ENCODE measurements at places on chromosomes 16 and 17.
A peak's percentile ranks its signal among the peaks of the same experiment; 100 is the strongest.

DNA sequence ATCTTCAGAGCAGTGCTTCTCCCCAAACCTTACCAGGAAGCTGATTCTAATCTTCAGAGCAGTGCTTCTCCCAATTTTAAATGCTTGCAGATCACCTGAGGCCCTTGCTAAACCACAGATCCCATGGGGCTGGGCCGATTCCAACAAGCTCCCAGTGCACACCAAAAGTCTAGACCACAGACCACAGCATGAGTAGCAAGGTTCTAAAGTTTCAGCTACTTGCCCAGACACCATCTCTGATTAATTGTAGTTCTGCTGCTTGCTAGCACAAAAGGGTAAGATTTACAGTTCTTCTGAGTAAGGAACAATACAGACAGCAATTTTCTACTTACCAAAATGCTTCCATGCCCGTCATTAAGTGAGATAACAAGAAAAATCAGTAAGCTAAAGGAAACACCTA lies 12.2 kb downstream of the CLEC3A start:
- no peak for DNase-seq

DNA sequence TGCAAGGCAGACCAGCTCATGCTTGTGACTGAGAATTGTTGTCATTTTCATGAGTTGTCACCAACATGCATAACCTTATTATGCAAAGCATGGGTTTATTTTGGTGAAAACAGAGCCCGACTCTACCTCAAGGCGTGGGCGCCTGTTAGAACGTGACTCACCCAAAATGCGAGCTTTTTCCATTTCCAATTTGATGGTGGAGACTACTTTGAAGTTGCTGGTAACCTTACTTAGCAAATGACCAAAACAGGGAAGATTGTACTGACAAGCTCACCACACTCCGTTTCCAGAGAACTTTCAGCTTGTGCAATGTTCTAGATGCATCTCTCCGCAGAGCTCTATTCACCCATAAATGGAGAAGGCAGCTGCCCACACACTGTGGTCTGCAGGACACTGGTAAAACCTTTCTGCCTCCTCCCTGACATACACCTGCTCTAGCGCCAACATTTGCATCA lies 284.5 kb downstream of the MAF start:
- DNase-seq, result no peak

DNA sequence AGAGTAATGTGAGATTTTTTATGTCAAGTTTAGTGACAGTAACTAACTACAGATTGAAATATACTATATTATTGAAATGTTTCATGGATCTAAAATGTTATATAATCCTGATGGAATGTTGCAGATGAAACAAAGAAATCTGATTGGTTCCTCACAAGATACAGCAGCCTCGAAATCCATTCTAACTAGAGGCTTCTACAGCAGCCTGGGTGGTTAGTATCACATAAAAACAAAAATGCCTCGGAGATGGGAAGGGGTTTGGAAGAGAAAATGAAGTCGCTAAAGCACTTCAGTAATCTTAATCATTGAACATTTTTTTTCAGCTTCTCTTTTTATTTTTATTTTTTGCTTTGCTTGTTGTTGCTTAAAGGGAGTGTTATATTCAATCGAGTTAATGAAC lies 75.2 kb downstream of the TANC2 start:
- DNase-seq, result no peak

DNA sequence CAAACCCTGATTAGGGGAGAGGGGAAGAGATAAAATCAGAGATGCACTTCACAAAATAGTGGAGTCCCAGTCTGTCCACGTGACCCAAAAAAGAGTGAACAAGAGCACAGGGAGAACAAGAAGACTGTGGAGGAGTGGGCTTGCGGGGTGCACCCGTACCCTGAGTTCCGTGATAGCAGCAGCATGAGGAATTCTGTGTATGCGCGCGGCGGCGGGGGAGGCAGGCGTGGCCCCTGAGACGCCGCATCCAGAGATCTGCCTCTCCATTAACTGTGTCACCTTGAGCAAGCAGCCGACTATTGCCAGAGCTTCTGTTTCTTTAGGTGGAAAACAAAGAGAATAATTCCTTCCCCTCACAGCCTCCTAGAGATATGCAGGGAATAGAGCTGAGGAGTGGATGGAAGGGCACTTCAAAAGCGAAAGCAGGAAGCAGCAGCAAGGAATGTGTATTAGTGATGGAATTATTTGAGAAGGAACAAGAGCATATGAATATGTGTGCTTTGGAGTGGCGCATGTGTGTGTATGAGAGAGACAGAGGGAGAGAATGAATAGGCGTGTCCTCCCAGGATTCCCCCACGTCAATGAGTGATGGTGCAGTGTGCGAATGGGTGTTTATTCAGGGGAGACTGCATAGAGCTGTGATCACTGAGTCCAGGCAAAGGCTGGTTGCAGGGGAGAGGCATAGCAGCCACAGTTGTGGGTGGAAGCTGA lies 10.4 kb upstream of the SOX9 start:
- no peak for DNase-seq

DNA sequence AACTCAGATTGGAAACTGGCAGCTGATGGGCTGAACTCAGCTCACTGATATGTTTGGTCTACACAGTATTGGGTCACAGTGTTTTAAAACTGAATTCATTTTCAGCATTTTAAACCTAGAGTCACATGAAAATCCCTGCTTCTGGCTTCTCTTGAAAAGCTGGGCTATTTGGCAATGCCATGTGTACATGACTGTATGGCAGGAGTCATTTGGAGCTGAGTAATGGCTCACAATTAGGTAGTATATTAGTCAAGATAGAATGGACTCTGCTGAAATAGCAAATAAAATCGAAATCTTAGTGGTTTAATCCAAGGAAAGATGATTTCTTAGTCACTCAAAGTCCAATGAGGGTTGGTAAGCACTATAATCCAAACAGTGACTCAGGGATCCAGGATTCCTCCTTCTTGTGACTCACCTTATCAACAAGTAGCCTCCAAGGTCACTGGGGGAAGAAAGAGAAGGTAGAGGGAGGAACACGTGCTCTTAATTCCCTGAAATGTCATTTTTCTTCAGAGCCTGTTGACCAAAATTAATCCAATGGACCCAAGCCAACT lies 13.9 kb upstream of the PMP22 start:
- no peak for DNase-seq

DNA sequence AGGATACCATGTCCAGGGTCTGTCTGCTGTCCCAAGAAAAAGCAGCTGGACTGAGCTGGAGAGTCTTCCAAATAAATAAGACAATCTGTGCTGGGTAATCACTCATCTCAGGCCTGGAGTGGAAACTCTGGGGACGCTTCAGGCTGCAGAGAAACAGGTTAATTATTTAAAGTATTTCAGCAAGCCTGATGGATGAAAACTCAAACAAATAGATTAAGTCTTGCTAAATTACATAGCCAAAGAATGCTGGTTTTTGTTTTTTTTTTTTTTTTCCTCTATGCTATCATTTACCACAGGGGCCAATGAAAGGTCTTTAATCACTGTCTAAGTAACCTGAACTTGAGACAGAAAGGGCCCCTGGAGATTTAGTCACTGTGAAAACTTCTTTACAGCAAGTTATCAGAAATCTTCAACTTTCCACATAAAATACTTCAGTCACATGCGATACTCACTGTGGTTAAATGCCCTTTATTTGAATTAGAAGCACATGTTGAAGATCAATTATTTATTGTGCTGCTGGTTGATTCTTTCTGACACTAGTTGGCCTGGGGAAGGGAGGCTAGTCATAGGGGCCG lies 31.0 kb upstream of the KCNJ2 start:
- DNase-seq, result no peak

GRCh38 chr17:699345-699744 lies 15.3 kb downstream of the VPS53 start:
- no peak for DNase-seq

- no peak for DNase-seq
These were observed 36.2 kb upstream of the CRHR1 start for GRCh38 chr17:45747911-45748310.

DNA sequence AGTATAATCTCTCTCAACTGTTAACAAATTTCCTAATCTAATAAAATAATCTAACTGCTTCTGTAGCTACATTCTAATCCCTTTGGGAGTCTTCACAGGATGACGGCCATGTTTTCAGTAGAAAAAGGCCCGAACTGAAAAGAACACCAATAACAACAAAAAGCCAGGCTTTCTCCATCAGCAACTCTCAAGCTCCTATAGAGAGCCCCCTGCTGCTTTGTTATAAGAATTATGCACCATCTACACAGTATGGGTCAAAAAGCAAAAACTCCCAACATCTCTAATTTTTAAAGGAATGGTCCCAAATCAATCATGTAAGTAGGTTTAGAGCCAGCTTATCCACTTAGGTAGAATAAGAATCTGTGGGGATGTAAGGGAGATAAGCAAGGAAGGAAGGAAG lies 163.6 kb upstream of the C17orf78 start:
- DNase-seq, result no peak

- DNase-seq, result no peak
These were observed 31.8 kb upstream of the N4BP1 start for GRCh38 chr16:48641770-48642169.

DNA sequence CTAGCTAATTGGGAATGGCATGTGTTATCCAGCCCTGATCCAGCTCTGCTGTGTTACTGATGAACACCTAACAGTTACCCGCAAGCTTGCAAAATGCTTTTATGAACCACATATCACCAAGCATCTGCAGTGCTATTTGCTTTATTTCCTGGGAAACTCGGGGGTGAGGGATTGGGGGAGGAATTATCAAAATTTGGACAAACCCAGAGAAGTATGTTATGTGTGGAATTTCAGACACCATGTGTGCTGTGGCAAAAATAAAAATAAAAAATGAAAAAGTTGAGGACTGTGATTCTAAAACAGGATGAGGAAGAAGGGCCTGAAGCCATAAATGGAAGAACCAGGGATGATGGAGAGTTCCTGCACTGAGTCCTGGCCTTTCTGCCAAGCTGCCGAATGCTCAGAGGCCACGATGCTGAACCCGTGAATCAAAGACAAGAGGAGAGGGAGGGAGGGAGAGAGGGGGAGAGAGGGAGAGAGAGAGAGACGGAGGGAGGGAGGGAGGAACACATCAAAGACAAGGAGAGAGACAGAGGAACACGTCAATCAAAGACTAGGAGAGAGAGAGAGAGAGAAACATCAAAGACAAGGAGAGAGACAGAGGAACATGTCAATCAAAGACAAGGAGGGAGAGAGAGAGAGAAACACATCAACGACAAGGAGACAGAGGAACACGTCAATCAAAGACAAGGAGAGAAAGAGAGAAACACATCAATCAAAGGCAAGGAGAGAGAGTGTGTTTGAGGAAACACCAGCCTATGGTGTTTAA lies 89.8 kb downstream of the MRM3 start:
- no peak for DNase-seq

- no peak for DNase-seq
These were observed 422.2 kb upstream of the CDH11 start for GRCh38 chr16:65543781-65544740.

GRCh38 chr17:58335779-58336455 lies 7.3 kb upstream of the TSPOAP1 start:
- DNase-seq, result peak; percentile 10

DNA sequence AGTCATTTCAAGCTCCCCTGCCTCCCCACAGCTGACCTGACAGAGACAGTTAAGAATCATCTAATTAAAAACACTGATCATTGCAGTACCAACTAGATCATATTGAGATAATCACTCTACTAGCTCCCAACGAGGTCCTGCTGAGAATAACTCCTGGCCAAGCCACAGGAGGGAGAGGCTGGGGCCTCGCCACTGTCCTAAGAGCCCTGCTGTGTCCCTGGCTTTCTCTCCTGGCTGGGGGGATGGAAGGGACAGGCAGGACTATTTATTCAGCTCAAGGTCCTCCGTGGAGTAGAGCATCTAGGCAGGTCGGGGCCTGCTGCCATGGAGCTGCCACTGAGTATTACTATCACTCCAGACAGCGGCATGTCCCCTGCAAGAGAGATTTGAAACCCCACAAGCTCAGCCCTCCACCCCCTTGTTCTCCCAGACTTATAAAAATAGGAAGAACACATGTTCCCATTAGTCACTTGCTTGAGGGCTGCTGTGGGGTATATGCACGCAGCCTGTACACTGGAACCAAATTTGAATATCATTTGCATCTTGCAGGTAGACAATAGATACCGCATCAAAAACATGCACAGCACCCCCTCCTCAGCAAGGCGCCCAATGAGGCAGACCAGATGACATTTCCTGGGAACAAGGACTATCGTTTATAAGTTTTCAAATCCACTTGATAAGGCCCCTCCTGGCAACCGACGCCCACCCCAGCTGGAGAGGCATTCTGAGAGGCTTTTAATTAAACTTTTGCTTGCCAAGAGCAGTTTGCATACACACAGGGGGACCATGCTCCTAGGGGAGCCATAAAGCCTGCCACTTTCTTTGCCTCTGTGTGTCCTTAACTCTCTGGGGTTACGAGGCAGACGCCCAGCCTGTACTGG lies 385.2 kb upstream of the ZFHX3 start:
- DNase-seq, result no peak

GRCh38 chr17:48067245-48067644 lies 19.1 kb downstream of the NFE2L1 start:
- DNase-seq, result no peak

DNA sequence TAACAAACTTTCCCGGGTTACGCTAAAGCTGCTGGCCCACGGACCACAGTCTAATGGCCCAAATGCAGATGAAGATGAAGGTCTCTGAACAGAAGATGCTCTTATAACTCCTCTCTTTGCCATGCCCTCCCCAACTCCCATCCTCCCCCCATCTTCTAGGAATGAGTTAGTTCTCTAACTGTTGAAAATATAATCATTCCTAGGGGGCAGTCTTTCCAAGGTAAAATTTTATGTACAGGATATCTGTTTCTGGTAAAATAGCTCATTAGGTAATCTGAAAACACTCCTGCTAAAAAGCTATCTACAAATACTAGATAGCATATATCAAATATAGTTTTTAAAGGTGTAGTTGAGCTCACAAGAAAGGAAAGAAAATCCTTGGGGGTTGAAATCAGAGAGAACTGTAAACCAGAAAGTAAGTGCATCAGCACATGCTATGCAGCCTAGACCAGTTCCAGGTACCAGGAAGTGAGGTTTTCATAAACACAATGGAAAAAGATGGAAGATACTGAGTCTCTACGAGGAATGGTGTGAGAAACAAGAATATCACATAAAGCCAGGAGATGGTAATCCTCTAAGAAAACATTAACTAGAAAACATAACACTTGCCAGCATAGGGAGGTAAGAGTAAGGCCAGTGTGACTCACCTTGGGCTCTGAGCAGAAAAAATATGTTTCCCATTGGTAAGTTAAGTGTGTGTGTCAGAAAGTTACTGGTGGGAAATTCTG lies 38.1 kb downstream of the CMC2 start:
- DNase-seq, result no peak

- DNase-seq, result no peak
These were observed 200.6 kb downstream of the XYLT1 start for GRCh38 chr16:17270111-17270510.

DNA sequence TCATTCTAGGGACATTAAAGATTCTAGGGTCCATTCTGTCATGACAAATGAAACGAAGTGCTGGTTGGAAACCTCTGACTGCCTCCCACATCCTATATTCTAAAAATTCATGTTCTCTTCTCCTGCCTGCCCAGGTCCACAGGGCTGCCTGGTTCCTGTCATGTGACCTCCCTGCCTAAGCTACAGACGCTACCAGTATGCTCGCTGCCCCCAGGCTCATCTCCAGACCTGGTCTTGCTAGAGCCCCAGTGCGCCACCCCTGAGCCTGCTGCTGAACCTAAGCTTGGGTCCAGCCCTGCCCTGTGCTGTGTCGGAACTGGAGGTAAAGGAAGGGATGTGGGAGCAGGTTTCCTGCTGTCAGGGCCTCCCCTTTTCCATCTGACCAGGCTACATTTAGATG lies 231.6 kb upstream of the CDH5 start:
- no peak for DNase-seq

All from bone marrow (tissue), 2 donors.